ENCODE measurements at places on chromosomes 5 and 9.

DNA sequence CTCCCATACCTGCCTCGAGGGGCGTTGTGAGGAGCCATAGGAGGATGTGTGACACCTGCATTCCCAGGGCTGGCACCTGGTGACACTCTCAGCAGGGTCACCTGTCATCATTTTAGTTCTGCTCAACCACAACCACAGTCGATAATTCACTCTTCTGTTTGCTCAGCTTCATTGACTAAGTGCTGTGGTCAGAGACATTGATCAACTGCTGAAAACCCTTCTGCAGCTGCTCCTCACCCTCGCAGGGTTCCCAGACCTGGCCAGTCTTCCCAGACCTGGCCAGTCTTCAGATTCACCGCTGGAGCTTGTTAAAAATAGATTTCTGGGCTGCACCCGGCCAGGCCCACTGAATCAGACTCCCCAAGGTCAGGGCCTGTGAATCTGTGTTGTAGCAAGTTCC, 92.8 kb downstream of the MVB12B start:
- DNase-seq: peak; percentile 90

DNA sequence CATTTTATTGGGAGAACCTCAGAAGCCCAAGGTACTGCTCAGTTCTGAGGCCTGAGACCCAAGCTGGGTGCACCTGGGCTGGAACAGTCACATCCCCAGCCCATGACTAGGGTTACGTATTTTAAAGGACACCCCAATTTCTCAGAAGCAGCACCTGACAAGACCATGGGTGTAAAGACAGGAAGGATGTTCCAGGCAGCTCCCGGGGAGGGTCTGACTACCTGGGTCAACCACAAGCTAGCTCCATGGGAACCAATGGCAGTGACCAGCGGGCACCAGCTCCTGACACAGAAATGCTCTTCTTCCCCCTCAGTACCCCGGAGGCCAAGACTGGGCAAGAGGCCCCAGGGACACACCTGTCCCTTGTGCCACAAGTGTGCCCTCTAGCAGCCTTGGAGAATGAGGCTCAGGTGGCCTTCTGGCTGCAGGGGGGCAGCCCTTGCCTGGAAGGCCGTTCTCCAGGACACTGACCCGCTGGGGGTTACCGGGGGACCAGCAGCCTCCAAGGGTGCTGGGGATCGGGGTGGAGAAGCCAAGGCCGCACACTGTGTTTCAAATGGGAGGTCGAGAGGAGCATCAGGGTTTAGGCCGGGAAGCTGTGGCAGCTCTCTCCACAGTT, 52.6 kb downstream of the IPPK start:
- no peak for DNase-seq

GRCh38 chr5:89769975-89770374, 639.6 kb downstream of the CETN3 start:
- DNase-seq: no peak

GRCh38 chr9:14350754-14351153, 36.8 kb upstream of the NFIB start:
- no peak for DNase-seq

GRCh38 chr5:100518377-100518776, 16.8 kb upstream of the FAM174A start:
- no peak for DNase-seq

- DNase-seq: no peak
Observed at GRCh38 chr5:178279026-178279722, 46.6 kb upstream of the PHYKPL start.

- DNase-seq: no peak
Observed at GRCh38 chr5:5522336-5522735, 99.9 kb downstream of the ICE1 start.

- peak; percentile 26 for DNase-seq
Observed at GRCh38 chr5:168039566-168040248, 251.7 kb upstream of the WWC1 start.

GRCh38 chr9:134055981-134056461, 11.8 kb downstream of the BRD3 start:
- no peak for DNase-seq

- DNase-seq: no peak
Observed at GRCh38 chr5:1847611-1848010, 35.1 kb downstream of the IRX4 start.

DNA sequence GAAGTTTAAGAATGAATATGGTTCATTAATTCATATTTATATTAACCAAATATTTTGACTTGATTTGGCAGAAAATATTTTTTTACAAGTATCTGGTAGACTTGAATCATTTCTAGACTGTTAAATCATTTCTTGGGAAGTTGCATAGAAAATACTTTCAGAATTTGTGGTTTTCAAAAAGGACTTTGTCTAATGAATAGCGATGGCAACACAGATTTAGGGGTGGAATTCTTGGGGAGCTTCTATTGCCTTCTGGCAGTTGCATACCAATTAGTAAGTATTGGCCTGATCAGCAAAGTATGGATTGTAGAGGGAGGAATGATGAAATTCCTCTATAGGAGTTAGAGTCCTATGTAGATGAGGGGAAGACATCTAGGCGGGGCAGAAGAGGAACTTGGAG, 68.6 kb upstream of the CKMT2 start:
- DNase-seq: no peak

DNA sequence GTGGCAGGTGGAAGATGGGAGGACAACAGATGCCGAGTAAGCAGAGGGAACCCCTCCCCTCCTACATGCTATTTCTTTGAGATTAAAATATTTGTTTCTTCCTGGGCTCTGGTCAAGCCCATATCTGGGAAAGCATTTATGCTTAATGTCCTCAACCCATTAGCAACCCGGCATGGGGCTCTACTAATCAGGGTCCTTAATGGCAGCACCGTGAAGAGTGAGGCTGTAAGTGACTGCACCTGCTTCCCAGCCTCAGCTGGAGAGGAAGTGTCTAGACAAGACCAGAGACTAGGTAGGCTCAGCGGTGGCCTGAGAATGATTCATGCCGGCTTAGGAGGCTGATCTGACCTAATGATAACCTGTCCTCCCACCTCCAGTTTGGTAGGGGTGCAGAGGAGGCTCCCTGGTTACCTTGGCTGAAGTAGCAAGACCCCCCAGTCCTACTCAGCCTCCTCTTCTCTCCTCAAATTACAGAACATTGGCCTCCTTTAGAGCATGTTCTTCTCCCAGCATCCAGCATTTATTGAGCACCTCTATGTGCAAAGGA, 61.3 kb upstream of the HSPA9 start:
- DNase-seq: no peak

GRCh38 chr5:40477856-40478546, 201.7 kb upstream of the PTGER4 start:
- DNase-seq: no peak

- DNase-seq: no peak
Observed at GRCh38 chr9:136462664-136463063, 20.2 kb downstream of the SEC16A start.

GRCh38 chr5:11650936-11651335, 253.3 kb downstream of the CTNND2 start:
- no peak for DNase-seq

GRCh38 chr5:176995896-176996767, 10.4 kb downstream of the UIMC1 start:
- no peak for DNase-seq

- DNase-seq: no peak
Observed at GRCh38 chr5:53322257-53322656, 158.2 kb upstream of the FST start.

- no peak for DNase-seq
Observed at GRCh38 chr5:180208435-180209081, 453 bp downstream of the RASGEF1C start.

DNA sequence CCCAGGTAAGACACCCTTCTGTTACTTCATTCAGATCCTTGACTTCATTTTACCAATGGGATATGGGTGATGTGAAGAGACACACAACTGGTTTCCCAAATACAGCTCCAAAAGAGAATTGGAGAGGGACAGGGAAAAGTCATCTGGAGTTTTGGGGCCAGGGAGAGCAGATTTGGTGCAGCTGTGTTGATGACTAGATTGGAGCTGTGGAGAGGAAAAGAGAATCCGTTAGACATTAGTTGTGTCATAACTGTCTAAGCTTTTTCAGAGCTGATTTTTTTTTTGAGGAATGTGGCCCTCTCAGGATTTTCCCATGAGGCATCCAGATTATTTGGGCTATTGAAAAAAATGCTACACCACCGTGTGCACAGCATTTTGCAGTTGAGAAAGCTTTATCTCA, 423.4 kb downstream of the DMAC1 start:
- no peak for DNase-seq

GRCh38 chr9:104330841-104331240, 173.2 kb upstream of the OR13F1 start:
- no peak for DNase-seq

GRCh38 chr5:3787604-3788003, 192.0 kb downstream of the IRX1 start:
- no peak for DNase-seq

DNA sequence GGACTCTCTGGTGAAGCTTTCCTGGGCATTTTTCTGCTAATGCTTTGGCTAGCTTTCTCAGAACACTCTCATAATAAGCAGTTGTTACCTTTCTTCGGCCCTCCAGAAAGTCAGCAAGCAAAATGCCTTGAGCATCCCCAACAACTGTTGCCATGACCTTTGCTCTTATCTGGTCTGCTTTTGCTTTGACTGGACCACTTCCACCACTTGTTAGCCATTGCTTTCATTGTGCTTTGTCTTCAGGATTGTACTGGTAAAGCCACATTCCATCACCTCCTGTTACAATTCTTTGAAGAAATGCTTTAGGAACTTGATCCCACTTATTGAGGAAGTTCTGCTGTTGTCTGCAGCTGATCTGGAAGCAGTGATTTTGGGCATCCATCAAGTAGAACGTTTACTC, 35.7 kb downstream of the RAD50 start:
- DNase-seq: no peak

- no peak for DNase-seq
Observed at GRCh38 chr9:136760424-136760823, 2.4 kb upstream of the LCN8 start.

DNA sequence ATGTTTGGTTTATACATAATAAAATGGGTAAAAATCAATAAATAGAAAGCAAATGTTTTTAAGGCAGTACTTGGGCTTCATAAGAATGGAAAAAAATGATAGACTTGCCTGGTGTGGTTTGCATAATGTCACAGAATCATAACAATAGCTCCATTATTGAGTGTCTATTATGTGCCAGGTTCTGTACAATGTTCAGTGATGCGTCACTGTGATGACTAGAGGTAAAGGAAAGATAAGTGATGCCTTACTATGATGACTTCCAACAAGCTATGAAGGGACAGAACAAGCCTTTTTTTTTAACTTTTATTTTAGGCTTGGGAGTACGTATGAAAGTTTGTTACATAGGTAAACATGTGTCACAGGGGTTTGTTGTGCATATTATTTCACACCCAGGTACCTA, 128.8 kb downstream of the TMC1 start:
- no peak for DNase-seq

GRCh38 chr5:82158755-82159413, 119.3 kb downstream of the RPS23 start:
- no peak for DNase-seq

DNA sequence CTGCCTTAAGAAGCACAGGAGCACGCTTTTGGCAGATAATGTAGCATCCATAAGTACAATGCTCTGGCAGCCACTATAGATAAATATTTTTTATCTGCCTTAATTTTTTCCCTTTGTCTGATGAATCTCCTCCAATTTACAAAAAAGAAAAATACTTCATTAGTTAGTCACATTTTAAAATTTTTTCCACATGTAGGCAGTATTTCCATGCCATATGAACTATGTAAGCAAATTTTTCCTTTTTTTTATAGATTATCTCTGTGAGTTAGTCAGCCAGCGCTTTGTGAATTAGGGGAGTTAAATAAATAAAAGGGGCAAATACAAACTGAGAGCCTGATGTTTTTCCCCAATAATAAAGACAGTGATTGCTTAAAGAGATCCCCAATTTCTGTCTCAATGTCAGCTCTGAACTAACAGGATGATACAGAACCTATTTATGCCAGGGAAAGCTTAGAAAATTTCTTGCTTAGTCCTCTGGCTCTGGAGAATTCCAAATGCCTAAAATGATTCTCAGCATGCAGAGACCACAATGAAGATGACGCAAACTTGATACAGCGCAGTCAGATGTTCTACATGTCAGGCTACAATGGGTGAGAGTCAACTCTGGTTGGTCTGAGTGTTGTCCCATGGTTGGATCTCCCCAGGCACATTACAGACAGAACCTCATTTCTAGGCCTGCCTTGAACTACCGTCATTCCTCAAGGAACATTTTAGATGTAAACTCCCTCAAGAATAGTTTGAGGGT, 390.4 kb upstream of the CDH6 start:
- DNase-seq: no peak

GRCh38 chr5:138910546-138911185, 35.5 kb upstream of the LRRTM2 start:
- no peak for DNase-seq

DNA sequence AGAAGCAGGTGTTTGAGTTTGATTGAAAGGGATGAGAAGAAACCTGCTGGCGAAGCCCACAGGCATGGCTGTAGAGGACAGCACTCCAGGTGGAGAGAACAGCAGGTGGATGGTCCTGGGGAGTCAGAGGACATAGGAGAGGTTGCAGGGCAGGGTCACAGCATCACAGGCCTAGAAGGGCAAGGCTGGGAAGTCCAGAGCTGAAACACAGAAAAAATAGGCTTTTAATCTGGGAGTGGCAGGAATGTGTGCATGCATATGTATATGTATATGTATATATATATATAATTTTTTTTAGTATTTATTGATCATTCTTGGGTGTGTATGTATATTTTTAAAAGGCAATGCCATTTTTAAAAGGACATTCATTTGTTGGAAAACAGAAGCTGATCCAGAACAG, 118.4 kb downstream of the ADAMTS16 start:
- no peak for DNase-seq

DNA sequence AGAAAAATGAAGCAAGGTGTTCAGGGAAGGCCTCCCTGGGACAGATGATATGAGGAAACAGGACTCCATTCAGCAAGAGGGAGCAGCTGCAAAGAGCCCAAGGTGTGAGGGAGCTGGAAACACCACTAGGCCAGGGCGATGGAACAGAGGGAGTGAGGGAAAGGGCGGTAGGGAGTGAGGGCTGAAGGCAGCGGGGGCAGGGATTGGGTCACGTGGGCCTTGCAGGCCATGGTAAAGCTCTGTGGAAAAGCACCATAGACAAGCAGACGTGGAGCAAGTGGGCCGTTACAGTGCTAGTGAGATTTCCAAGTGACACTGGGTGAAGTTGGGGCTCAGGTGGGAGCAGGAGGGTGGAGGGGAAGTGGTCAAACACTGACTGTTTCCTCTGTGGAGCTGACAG, 10.8 kb upstream of the PRRC1 start:
- DNase-seq: no peak

- no peak for DNase-seq
Observed at GRCh38 chr9:124929464-124929863, 11.4 kb downstream of the GOLGA1 start.

DNA sequence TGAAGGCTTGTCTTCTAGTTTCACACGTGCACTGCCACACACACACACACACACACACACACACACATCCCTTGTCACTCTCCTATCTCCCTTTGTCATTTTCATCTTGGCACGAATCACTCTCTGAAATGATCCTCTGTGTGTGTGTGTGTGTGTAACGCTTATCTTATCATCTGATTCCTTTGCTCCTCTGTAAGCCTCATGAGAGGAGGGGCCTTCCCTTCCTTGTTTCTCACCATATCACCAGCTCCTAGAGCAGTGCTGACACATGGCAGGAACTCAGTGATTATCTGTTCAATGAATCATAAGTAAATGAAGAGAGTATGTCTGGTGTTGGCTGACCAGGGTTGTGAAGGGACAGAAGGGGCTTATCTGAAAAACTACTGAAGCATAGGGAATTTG, 53.3 kb downstream of the PDE4D start:
- DNase-seq: no peak

- no peak for DNase-seq
Observed at GRCh38 chr5:163506726-163507125, 1.3 kb downstream of the MAT2B start.

Data from NCI-H748 treated with DMSO at 0.1 percent for 48 hours (cell line).